ENCODE measurements at places on chromosomes 1 and 21.

- no peak for DNase-seq
Observed at GRCh38 chr1:181028615-181029014, 5.2 kb upstream of the MR1 start.

- no peak for DNase-seq
Observed at GRCh38 chr1:221381910-221382623, 359.8 kb downstream of the DUSP10 start.

GRCh38 chr1:111992476-111992875 lies 3.0 kb upstream of the KCND3 start:
- no peak for DNase-seq

- no peak for DNase-seq
Observed at GRCh38 chr1:56074007-56074651, 505.2 kb downstream of the PLPP3 start.

DNA sequence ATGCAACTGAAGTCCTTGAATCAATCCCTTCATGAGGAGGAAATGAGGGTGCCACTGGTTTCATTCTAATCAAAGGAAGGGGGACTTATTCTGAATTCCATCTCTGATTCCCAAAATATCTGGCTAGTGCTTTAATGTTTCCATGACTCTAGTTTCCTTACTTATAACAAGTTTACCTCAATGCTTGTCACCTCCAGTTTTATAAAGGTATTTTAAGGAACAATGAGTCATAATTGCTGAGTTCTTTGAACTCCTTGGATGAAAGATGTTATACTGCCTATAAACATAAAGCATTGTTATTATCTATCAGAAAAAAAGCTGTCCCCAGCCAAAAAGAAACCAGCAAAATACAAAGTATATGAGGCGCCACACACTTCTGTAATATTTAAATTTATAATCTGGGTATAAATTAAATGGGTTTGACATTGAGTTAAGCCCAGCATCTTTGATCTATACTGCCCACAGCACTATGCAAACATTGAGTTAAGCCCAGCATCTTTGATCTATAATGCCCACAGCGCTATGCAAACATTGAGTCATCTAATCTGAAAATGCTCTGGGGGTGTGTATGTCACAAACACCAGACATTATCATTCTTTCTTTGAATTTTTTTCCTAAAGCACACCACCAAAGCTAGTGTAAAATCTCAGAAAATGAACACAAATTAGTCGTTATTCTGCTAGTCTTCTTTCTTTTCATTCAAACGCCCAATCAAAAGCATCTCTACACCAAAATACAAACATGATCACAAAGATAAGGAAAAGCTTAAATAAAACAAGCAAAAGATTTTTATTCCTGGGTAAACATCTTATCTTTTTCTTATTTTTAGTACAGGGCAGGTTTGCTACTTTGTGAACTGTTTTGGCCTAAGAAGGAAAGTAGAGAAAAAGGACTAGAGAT lies 11.5 kb upstream of the CXADR start:
- DNase-seq: no peak

GRCh38 chr1:119276558-119276957 lies 92.0 kb upstream of the HAO2 start:
- no peak for DNase-seq
